Thoracic aorta (tissue), 2 donors: ENCODE measurements at places on chromosomes 6 and 20.

- no peak for DNase-seq
These were observed 27.9 kb upstream of the TBC1D7 start for GRCh38 chr6:13355999-13356785.

- DNase-seq, result no peak
These were observed 2.7 kb upstream of the MEI4 start for GRCh38 chr6:77650098-77650663.

- no peak for DNase-seq
These were observed 19.0 kb downstream of the PXDC1 start for GRCh38 chr6:3732345-3733141.

- DNase-seq, result no peak
These were observed 766 bp upstream of the NUS1 start for GRCh38 chr6:117674503-117674902.

- no peak for DNase-seq
These were observed 28.3 kb downstream of the UST start for GRCh38 chr6:148775161-148775560.

DNA sequence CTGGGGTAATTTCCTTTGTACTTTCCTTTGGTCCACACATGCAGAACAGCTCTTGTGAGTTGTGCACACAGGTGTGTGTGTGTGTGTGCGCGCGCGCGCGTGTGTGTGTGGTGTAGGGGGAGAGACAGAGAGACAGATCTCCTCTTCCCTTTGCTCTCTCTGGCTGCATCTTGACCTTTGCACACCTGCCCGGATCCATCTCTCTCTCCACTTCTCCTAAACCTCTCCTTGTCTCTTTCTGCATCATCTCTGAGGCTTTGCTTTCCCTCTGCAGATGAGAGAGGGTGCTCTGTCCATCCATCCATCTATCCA is 67.0 kb downstream of the SRC start:
- DNase-seq, result no peak

DNA sequence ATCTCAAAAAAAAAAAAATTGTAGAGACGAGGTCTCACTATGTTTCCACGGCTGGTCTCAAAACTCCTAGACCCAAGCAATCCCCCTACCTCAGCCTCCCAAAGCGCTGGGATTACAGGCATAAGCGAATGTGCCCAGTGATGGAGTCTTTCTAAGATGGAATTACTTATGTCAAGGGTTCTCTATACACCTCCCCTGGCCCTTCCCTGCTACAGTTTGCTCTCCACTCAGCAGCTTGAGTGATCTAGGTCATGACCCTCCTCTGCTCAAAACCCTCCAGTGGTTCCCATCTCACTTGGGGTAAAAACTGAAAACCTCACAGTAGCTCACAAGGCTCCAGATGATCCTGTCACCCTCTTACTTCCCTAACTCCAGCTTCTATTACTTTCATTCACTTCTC is 1.8 kb upstream of the DNPH1 start:
- no peak for DNase-seq

- DNase-seq, result no peak
These were observed 596 bp downstream of the GATA5 start for GRCh38 chr20:62475027-62475771.
